ENCODE measurements at places on chromosomes 5 and 9. TPM values are rescaled to one million over a fixed set of nuclear protein-coding genes. Genes with fewer than 3 reads are reported as not detected.

Gene FRMD3
- 0.55 TPM for total RNA-seq

Gene TMEM245
- total RNA-seq: 37.9 TPM

Gene BTNL8
- total RNA-seq: 0.26 TPM

Gene MSMP
- 0.97 TPM for total RNA-seq

Gene BRINP1
- total RNA-seq: 12.4 TPM

- no peaks in the 10 kb centered on the region for H3K4me1 ChIP-seq
- no peaks in the 10 kb centered on the region for H3K27me3 ChIP-seq
- H3K36me3 ChIP-seq: no peaks in the 10 kb centered on the region
- no peak for DNase-seq
- no peak overlapping the region for H3K27ac ChIP-seq
Observed at GRCh38 chr5:178250263-178250662, 17.7 kb upstream of the PHYKPL start.

DNA sequence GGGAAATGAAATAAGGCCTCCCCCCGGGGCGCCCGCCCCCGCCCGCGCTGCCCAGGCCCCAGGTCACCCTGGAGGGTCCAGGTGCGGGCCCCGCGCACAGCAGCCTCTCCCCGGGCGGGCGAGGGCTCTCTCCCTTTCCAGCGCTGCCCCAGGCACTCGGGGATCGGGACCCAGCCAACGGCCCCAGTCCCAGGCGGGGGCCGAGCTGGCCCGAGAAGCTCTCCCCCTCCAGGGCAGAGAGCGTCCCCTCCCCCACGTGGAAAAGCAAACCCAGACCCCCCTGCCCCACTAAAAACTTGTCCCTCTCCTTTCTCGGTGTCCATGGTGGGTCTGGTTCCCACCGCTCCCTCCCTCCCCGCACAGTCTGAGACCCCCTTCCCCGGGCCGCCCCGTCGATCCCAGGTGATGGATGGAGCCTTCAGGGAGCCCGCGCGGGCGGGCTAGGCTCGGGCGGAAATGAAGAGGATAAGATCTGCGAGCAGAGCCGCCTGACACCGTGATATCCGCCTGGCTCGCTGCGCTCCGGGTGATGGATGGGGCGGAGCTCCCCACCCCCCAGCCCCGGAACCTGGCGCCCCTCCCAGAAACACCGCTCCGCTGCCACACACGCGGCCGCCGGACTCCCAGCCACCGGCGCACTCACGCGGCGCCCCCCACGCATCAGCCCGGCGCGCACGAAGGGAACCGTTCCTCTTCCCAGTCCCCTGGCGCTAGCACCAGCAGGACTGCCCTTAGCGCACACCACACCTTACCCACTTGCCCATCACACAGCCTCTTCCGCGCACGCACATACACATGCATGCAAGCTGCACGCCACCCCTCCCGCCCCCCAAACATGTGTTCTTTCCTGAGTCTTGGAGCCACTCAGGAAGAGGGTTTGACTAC lies 81.7 kb upstream of the ZBTB43 start:
- DNase-seq: peak; percentile 50
- H3K27me3 ChIP-seq: no peaks in the 10 kb centered on the region
- no peaks in the 10 kb centered on the region for H3K36me3 ChIP-seq
- H3K4me1 ChIP-seq: peaks cover 2% of the 10 kb centered on the region

GRCh38 chr9:113585085-113585442 lies 121.5 kb downstream of the RGS3 start:
- no peak for DNase-seq
- no peaks in the 10 kb centered on the region for H3K27me3 ChIP-seq
- no peaks in the 10 kb centered on the region for H3K36me3 ChIP-seq

DNA sequence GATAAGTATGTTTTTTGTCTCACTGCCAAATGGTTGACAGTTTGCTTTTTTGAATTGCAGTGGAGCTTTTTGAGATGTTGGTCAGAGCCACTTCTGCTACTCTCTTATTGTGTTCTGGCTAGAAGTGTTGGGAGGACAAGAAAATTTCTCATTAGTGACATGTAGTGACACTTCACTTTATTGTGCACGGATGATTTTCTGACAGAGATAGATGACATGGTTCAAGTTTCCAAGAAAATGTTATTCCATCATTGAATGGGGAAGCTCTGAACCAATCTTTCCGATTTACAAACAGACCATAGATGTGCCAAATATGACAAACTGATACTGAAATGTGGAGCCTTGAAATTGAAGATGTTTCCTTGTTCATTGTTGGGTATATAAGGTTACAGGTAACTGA lies 558.9 kb upstream of the WWC1 start:
- H3K27me3 ChIP-seq: no peaks in the 10 kb centered on the region
- no peak overlapping the region for H3K27ac ChIP-seq
- H3K4me3 ChIP-seq: no peak overlapping the region
- no peaks in the 10 kb centered on the region for H3K36me3 ChIP-seq

Data from H9 (cell line).